ENCODE measurements at places on chromosomes 1 and 21.

DNA sequence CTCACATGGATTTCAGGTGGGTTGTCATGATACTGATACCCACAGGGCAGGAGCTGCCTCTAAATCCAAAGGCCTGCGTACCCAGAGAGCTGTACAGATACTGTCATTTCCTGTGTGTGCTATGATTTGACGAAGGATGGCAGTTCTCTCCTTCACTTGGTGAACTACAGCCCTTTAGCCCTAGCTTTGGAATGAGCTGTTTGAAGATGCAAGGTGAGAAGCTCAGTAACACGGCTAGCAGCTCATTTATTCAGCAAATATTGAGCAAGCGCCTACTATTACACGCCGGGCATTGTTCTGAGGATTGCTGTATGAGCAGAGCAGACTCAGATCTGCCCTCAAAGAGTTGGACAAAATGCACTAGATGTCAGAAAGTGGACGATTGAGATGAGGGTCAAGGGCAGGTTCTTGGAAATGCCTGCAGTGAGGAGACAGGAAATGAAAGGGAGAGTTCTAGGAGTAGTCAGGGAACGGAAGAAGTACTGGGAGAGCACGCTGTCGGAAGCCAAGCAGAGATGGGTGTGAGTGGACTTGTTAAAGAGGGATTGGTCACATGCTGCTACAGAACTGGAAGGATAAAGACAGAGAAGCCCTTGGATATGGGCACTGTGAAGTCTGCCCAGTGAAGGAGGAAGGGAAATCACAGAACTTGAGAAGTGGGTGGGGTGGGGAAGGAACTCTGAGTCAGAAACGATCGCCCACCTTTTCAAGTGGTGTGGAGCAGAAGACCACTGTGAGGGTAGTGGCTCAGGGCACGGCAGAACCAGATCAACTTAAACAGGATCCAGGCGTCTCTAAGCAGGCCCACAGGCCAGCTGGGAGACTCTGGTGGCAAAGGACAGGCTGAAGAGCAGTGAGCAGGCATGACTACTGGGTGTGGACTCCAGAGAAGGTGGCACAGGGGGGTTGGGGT lies 7.1 kb downstream of the PTGFRN start:
- peak; percentile 22 for DNase-seq

- peak; percentile 37 for DNase-seq
Measured at GRCh38 chr1:40383488-40384412, 10.2 kb downstream of the SMAP2 start.

GRCh38 chr1:172699111-172699510 lies 40.2 kb downstream of the FASLG start:
- no peak for DNase-seq

DNA sequence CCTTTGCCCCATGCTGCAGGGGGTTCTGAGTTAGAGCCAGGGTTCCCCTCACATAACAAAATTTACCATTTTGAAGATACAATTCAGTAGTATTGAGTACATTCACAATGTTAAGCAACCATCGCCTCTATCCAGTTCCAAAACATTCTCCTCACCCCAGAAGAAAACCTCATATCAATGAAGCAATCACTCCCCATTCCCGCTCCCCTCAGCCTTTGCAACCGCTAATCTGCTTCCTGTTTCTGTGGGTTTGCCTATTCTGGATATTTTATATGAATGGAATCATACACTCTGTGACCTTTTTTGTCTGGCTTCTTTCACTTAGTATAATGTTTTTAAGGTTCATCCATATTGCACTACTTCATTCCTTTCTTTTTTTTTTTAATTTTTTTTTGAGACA lies 32.9 kb downstream of the SERINC2 start:
- DNase-seq, result no peak

DNA sequence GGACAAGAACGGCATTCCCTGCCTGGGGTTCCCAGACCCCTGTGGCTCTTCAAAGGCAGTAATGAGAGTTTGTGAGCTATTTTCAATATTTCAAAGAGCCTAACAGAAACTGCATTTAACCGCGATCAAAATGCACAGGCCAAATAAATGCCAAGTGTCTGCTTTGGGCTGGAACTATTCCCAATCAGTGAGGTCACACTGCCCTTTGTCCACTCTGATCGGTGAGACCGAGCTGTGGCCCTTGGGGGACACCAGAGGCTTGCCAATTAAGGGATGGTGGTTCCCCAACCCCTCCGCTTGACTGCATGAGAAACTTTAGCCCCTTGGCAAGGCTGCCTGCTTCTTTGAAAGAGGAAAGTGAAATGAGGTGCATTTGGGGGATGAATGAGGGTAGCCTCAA lies 20.3 kb downstream of the CSMD2 start:
- DNase-seq, result no peak

DNA sequence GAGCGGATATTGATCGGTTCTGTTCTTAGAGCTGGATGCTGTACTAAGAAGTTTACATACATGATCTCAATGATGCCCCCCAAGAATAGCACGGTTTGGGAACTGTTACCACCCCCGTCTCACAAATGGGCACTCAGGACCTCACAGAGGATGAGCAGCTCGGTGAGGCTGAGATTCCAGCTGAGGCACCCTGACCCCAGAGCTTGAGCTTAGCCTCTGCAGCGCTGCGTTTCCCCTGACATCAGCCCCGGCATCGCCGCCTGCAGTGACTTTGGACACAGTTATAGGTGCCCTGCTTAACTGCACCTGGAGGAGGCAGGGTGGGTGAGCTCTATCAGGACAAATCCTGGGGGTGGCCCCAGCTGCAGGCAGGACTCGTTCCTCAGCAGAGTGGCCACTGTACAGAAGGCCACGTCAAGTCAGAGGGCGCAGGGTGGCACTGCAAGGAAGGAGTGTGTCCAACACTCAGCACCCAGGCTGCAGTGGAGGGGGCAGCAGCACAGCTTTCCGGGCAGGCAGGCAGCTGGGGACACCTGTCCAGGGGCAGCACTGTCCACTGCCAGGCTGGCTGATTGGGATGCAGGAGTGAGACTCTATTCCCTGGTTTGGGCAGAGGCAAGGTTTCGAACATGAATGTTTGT lies 65.8 kb upstream of the ABCG1 start:
- DNase-seq, result no peak

- DNase-seq, result no peak
Measured at GRCh38 chr1:40462956-40463590, 12.8 kb downstream of the ZFP69B start.

DNA sequence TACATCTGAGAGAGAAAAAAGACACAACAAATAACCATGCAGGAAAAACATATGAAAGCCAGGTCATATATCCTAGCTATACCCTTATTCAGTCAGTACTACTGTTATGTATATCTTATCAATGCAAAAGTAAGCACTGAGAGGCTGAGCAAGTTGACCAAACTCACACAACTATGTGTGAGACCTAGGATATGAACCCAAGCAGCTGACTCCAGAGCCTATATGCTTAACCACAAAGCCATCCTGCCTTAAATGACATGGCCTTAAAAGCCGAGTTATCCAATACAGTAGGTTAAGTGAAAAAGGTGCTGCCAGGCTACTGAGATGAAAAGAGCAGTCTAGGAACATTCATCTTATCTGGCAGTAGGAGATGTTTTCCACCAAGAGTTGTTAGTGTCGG lies 151.6 kb downstream of the RERE start:
- no peak for DNase-seq

DNA sequence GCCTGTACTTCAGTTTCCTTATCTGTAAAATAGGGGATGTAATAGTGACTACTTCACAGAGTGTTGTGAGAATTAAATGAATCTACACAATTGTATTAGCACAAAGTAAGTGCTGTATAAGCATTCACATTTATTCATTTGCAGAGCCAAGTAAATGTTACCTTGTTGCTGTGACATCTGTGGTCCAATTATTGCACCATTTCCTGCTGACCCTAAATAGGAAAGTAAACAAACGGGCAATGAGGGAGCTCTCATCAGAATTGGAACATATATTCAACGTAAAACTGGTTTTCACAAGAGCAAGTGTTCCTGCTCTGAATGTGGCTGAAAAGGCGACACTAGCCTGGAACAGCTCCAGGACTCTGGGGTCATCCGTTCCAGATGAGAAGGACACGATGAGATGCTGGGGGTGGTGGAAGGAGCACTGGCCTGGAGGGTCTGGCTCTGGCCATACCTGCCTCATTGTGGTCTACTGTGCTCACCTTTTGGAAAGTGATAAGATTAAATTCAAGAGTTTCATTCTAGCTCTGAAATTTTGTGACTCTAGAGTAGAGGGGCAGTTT lies 34.5 kb downstream of the PROX1 start:
- no peak for DNase-seq

DNA sequence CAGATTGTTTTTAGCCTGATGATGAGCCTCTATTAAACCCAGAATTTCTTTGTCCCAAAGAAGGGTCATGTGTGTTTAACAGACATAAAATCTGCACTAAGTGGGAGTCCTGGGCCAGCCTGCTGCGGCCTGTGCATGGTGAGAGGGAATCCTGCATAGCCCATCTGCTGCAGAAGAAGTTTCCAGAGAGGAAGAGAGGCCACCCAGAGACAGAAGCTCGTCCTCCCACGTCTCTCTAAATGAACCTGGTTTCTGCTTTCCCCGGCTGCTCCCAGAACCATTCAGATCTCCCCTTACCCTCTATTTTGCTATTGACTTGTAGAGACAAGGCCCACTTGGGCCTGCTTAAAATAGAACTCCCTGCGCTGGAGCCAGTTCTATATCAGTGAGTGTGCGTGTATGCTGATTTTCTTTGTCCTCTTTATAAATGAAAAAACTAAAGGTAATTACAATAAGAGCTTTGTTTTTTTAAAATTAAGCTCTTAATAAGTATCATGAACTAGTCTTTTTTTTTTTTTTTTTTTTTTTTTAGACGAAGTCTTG lies 142.8 kb upstream of the RAB4A start:
- no peak for DNase-seq

DNA sequence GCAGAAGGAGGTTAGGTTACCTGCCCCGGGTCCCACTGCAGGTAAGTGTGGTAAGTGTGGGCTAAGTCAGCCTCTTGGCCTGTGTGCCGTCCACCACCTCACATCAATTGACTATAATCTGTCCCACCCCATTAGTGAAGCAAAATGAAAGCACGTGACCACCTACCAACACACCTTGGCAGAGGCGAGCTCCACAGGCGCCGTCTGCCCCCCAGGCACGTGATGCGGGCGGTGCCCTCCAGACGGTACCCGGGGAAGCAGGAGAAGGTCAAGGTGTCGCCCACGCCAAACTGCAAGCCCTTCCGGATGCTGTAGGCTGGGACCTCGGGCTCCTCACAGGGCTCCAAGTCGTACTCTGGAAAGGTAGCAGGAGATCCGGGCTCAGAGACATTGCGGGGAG lies 149.5 kb upstream of the HMGB4 start:
- DNase-seq, result no peak

DNA sequence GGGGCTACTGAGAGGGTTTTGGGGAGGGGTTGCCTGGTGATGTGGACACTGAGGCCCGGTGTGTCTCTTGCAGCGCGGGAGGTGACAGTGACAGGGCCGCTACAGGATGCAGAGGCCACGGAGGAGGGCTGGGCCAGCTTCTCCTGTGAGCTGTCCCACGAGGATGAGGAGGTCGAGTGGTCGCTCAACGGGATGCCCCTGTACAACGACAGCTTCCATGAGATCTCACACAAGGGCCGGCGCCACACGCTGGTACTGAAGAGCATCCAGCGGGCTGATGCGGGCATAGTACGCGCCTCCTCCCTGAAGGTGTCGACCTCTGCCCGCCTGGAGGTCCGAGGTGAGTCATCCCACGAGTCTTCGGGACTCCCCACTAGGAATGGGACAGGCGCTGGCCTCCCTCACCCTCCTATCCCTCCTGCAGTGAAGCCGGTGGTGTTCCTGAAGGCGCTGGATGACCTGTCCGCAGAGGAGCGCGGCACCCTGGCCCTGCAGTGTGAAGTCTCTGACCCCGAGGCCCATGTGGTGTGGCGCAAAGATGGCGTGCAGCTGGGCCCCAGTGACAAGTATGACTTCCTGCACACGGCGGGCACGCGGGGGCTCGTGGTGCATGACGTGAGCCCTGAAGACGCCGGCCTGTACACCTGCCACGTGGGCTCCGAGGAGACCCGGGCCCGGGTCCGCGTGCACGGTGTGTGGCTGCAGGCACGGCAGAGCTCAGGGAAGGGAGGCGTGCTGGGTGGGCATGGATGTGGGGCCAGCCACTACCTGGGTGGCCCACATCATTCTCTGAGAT lies 72.5 kb downstream of the OBSCN start:
- no peak for DNase-seq

- no peak for DNase-seq
Measured at GRCh38 chr1:55347866-55348265, 132.7 kb upstream of the USP24 start.

DNA sequence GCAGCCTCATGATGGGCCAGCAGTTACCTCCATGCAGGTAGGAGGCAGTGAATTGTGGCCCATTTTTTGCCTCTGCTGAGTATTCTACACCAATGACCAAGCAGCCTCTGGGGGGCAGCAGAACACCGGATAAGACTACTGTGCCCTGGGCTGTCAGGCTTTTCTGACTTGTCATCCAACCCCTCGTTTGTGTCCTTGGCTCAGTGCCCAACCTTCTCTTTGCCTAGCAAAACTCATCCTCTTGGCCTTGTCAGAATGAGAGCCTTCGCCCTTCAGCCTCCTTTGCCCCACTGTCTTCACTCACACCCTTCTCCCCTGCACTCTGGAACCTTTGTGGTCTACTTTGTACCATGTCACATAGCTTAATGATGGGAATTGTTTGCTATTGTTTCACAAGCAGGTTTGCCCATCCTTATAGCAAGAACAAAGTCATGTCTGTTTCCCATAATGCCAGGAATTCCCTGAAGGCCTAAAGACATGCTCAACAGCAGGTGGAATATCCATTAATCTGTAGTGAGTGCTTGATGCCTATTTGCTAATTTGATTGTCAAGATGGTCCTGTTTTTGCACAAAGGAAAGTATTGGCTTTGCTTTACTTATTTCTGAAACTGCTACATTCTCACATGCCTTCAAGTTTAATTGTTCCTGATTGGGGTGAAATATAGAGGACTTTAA lies 255.9 kb downstream of the HHAT start:
- peak; percentile 97 for DNase-seq

GRCh38 chr1:23809751-23810171 lies 9.2 kb upstream of the GALE start:
- peak; percentile 66 for DNase-seq

DNA sequence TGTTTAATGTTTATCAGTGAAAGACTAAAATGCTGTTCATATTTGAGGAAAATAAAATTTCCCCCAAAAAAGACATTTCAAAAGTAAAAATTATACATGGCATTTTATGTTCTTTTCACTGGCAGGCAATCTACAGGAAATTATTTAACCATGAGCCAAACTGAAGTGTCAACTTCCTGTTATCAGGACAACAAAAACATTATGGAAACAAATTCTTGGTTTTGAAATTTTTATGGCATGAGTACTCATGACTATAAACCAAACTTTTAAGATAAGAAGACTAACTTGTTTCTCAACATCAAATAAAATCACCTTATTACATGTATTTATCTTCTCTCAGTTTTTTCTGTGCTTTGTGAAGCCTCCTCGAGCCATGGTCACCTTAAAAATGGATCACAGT lies 698.6 kb downstream of the LTN1 start:
- DNase-seq, result no peak

DNA sequence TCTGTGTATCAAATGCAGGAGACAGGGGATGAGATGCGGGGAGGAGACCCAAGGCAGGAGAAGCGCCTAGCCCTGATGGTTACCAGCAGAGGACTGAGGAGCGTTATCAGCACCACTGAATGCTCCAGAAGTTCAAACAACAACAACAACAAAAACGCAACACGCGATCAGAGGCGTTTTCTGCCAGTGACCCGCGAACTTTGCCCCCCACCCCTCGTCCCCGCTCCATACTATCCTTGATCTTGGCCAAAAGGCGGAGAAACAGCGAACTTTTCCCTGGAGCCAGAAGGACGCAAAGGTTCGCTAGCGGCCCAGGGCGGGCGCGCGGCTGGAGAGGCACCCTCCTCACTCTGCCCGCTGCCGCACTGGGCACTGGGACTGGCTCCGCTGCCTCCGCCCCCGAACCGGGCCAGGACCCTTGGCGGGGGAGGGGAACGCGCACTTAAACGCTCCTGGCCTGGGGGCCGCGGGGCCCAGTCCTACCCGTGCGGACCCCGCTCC lies 699 bp downstream of the ECHDC2 start:
- no peak for DNase-seq
